ENCODE measurements at places on chromosomes 2 and 18.

DNA sequence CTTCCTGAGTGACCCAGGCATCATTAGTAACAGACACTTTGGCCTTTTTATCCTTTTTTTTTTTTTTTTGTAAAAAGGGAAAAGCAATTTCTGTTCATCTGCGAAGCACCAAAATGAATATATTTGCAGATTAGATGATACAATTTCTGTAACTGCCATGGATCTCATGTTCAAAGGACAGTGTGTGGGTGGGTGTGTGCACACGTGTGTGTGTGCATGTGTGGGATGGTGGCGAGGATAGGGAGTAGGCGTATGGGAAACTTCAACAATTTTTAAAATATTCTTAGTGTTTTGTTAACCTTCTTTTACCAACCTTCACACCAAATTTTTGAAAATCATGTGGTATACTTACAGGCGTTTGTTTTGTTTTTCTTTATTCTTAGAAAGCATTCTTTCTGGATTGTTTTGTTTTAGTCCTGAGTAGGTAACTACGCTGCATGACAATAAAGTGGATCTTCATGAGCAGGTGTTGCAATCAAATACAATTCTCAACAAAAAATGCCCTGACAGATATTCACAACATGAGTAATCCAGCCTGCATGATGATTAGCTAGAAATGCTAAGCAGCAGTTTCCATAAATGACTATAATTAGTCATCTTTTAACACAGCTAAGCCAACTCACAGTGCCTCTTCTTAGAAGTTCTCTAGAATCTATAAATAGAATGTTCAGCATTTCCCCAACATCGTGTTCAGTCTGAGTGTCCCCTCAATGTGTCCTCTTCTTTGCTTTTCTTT, 53.5 kb upstream of the RMDN2 start:
- peak overlapping the region; percentile 83 for H3K4me3 ChIP-seq
- no peak for DNase-seq
- H3K36me3 ChIP-seq: peaks cover 4% of the 10 kb centered on the region
- peak overlapping the region; percentile 100 for H3K27ac ChIP-seq
- peaks cover 22% of the 10 kb centered on the region for H3K27me3 ChIP-seq

DNA sequence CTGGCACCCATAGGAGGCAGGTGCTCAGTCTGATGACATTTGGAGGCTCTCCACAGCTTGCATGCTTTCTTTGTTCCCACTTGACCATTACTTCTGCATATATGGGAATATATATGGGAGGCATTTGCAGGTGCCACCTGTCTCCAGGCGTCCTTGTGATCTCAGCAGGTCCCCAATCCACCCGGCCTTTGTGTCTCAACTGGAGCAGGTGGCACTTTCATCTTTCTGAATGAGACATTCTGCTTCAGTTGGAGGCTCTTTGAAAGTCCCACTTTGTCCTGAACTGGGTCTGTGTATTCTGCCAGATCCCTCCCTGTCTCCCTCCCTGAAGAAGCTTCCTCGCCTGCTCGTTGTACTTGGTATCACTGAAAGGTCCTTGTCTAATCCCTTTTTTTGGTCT, 318.1 kb upstream of the EPAS1 start:
- no peak overlapping the region for H3K4me3 ChIP-seq
- H3K36me3 ChIP-seq: peaks cover 3% of the 10 kb centered on the region
- no peak for DNase-seq
- no peaks in the 10 kb centered on the region for H3K4me1 ChIP-seq
- no peaks in the 10 kb centered on the region for H3K27me3 ChIP-seq

- H3K4me1 ChIP-seq: peaks cover 42% of the 10 kb centered on the region
- no peak overlapping the region for H3K27ac ChIP-seq
- DNase-seq: peak; percentile 25
- H3K4me3 ChIP-seq: no peak overlapping the region
- H3K27me3 ChIP-seq: peaks cover 51% of the 10 kb centered on the region
These were observed 111.6 kb upstream of the NABP1 start for GRCh38 chr2:191566344-191566743.

GRCh38 chr18:43046322-43046721, 69.2 kb downstream of the RIT2 start:
- no peak overlapping the region for H3K4me3 ChIP-seq
- no peaks in the 10 kb centered on the region for H3K4me1 ChIP-seq
- H3K27ac ChIP-seq: no peak overlapping the region
- H3K36me3 ChIP-seq: no peaks in the 10 kb centered on the region
- H3K27me3 ChIP-seq: no peaks in the 10 kb centered on the region
- no peak for DNase-seq

DNA sequence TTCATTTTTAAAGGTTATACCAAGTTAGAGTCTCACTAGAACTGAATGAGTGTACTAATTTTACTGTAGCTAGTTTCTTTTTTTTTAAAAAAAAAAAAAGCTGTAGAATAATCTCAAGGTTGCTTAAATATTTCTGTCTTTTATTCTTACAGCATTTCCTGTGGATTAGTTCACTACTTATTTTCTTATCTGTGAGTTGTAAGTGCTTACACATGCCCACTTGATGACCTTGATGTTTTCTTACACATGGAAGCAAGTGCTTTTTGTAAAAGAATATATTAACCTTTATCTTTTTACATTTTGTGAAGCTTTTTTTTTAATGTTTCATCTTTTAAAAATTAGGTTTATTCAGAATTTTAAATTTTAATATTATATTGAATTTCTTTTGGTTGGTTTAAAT, 57.8 kb downstream of the MSH2 start:
- peaks cover 38% of the 10 kb centered on the region for H3K36me3 ChIP-seq
- H3K4me1 ChIP-seq: peaks cover 19% of the 10 kb centered on the region
- no peak overlapping the region for H3K4me3 ChIP-seq
- DNase-seq: no peak
- no peak overlapping the region for H3K27ac ChIP-seq

DNA sequence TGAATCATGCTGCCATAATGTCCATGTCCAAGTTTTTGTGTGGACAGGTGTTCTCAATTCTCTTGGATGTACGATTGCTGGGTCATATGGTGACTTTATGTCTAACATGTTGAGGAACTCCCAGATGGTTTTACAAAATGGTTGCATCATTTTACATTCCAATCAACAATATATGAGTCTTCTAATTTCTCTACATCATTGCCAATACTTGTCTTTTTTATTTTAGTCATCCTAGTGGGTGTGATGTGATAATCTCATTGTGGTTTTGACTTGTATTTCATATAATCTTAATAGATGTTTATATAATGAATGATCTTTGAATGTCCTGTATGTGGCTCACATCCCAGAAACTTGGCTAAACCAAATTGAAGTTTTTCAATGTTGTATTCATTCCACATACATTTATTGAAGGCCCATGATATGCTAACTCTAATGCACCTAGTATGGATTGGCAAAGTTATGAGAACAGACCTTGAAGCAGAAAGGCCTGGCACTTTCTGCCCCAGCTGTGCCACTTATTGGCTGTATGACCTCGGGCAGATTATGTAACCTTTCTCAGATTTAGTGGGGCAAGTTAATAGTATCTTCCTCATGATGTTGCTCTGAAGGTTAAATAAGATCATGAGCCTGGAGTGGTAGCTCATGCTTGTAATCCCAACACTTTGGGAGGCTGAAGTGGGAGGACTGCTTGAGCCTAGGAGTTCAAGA, 205.4 kb downstream of the RAB3GAP1 start:
- H3K36me3 ChIP-seq: no peaks in the 10 kb centered on the region
- H3K4me3 ChIP-seq: no peak overlapping the region
- H3K27me3 ChIP-seq: no peaks in the 10 kb centered on the region
- H3K27ac ChIP-seq: no peak overlapping the region

- H3K36me3 ChIP-seq: no peaks in the 10 kb centered on the region
- H3K4me3 ChIP-seq: no peak overlapping the region
- DNase-seq: no peak
- H3K4me1 ChIP-seq: no peaks in the 10 kb centered on the region
These were observed 32.8 kb downstream of the KATNAL2 start for GRCh38 chr18:46950064-46950656.

- no peak overlapping the region for H3K4me3 ChIP-seq
- H3K27ac ChIP-seq: no peak overlapping the region
- no peak for DNase-seq
- H3K36me3 ChIP-seq: peaks cover 3% of the 10 kb centered on the region
- H3K4me1 ChIP-seq: peaks cover 7% of the 10 kb centered on the region
These were observed 7.0 kb upstream of the SP5 start for GRCh38 chr2:170707821-170708795.

DNA sequence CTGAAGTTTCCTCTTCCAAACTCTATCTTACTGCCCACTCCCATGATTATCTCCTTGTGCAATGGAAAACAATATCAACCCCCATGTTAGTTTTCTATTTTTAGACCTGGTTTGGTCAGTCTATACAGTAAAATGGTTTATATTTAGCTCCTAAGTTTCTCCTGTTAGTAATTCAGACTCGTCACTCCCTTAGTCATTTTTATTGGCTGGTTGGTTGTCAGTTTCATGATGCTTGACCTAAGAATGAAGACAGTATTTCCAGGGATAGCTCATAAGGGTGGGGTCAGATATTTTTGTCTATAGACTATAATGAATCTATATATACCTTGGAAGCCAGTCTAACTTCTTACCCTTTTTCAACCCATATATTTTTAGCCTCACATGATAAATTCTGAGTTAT, 61.4 kb upstream of the NEUROD1 start:
- no peaks in the 10 kb centered on the region for H3K4me1 ChIP-seq
- DNase-seq: no peak
- H3K27ac ChIP-seq: no peak overlapping the region

DNA sequence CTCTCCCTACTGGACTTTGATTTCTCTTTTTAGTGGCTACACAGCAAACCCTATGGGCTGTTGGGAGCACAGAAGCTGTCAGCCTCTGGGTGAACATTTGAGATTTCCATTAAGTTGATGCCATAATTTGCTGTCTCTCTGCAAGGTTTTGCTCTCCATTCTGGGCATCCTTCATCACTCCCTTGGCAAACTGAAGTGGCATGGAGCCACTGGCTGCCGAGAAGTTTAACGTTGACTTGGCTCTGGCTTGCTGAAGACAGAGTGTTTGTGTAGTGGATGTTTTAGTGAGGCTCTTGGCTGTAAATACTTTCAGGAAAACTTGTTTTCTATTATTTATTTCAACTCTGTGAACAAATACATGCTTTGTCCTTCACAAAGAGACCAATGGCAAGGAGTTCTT, 91.5 kb downstream of the ALK start:
- H3K4me1 ChIP-seq: no peaks in the 10 kb centered on the region
- H3K4me3 ChIP-seq: no peak overlapping the region
- no peaks in the 10 kb centered on the region for H3K36me3 ChIP-seq
